NCI-H2081 (cell line): ENCODE measurements at places on chromosomes 11 and 22.
A peak's percentile ranks its signal among the peaks of the same experiment; 100 is the strongest.

DNA sequence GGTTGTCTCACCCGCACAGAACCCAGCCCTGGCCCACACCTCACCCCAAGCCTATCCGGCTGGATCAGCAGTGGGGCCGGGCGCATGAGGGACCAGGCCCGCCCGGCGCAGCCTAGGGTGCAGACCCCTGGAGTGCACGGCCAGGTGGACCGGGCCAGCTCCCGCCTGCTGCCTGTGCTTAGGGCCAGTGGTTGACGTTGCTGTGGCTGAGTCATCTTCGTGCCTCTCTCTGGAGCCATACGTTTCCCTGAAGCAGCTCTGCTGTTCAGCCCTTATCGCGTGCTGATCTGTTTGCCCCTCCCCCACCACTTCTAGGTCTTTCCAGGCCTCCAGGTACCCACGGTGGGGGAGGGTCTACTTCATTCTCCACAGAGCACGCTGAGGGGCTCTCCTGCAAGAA, 39.5 kb downstream of the CDKN1C start:
- no peak for DNase-seq

DNA sequence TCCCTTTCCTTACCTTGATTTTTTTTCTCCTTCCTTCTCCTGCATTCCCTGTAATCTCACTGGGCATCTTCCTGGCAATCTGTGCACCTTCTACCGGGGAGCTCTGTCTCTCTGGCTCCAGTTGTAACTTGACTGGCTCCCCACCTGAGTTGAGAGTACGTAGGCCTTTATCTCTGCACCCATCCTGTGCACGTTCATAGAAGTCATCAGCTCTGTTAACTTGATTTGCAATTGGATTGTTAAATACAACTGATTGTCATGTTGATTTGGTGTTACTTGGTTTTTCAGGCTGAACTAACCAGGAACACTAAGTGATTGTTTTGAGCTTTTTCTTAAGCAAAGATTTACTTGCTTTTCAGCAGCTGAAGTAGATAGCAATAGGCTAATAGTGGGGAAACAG, 11.8 kb downstream of the SWAP70 start:
- no peak for DNase-seq

GRCh38 chr11:114090225-114090910, 30.9 kb downstream of the ZBTB16 start:
- no peak for DNase-seq

- peak; percentile 14 for DNase-seq
Observed at GRCh38 chr11:117444256-117444655, 116.6 kb downstream of the CEP164 start.

GRCh38 chr11:7892059-7892699, 38.9 kb downstream of the OR10A6 start:
- DNase-seq, result no peak

DNA sequence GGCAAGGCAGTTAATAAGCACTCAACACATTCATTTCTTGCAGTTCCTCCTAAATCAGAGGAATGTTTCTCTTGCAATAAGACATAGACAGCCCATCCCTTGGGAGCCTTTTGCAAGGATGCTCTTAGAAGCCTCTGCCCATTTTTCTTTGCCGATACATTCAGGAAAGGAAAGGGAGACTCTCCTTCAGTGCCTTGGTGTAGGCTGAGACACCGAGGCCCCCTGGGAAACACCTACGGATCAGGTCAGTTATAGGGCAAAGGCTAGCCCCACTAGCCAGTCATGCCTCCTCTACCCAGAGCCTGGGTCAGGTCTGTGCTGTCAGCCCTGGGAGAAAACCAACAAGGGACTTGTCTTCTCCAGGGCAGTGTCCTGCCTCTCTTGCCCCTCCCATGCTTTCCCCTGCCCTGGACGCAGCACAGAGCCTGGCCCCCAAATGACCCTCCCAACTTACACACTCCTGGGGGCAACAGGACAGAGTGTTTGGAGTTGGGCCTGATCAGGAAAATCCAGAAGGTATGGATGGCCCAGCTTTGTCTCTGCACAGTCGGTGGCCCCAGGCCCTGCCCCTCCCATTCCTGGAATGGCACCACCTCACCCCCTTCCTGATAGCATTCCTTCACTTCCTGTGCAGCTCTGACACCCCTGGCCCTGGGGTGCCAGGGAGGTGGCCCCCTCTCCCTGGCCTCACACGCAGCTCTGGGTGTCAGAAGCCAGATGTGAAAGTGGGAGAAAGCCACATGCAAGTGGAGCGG, 18.3 kb downstream of the ANKK1 start:
- no peak for DNase-seq

- DNase-seq, result no peak
Observed at GRCh38 chr11:7787239-7787638, 9.5 kb downstream of the OR5P2 start.

GRCh38 chr11:23540101-23540561, 679.9 kb upstream of the CCDC179 start:
- peak; percentile 46 for DNase-seq

DNA sequence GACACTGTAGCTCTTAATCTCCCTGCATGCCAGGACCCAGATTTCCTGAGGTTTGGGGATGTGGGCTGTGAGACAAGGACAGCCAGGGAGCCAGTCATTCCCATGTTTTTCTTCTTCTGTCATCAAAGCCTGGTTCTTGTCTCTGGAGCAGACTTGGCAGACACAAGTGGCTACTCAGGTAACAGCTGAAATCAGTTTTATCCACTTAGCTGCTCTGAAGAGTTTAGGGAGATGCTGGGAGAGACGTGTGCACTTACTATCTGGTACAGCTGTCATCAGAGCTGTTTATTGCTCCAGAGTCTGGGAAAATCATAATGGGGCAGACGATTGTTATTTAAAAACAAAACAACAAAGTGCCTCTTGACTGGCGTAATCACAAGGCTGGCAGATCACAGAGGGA, 56.6 kb downstream of the CSNK2A3 start:
- no peak for DNase-seq

DNA sequence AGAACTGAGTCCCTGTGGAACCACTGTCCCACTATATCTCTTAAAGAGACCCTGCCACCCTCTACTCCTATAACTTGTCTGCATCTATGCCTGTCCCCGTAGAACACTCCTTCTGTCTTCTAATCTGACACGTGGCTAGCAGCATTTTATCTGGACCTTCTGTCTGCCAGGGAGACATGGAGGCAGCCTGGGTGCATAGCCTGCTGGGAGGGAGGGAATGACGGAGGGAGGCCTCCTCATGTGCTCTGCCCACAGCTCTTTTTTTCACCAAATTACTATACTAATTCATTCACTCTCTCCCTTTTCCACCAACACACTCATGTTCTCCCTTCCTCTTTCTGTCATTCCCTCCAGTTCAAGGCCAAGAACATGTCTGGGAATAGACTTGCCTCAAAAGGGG, 7.6 kb upstream of the THRSP start:
- DNase-seq, result no peak

GRCh38 chr11:102204174-102204573, 93.9 kb downstream of the YAP1 start:
- DNase-seq, result no peak

GRCh38 chr11:18490319-18490718, 34.7 kb downstream of the LDHAL6A start:
- DNase-seq, result no peak

- no peak for DNase-seq
Observed at GRCh38 chr11:84836371-84836770, 790.8 kb downstream of the DLG2 start.

GRCh38 chr22:38415561-38416321, 39.3 kb downstream of the KCNJ4 start:
- DNase-seq, result peak; percentile 30

GRCh38 chr11:91310085-91310484, 914.5 kb upstream of the FAT3 start:
- DNase-seq, result no peak

- no peak for DNase-seq
Observed at GRCh38 chr11:706439-706956, 467 bp downstream of the EPS8L2 start.

- no peak for DNase-seq
Observed at GRCh38 chr11:24747275-24748251, 250.7 kb downstream of the LUZP2 start.

GRCh38 chr11:73972620-73973449, 9.8 kb downstream of the UCP2 start:
- DNase-seq, result no peak

DNA sequence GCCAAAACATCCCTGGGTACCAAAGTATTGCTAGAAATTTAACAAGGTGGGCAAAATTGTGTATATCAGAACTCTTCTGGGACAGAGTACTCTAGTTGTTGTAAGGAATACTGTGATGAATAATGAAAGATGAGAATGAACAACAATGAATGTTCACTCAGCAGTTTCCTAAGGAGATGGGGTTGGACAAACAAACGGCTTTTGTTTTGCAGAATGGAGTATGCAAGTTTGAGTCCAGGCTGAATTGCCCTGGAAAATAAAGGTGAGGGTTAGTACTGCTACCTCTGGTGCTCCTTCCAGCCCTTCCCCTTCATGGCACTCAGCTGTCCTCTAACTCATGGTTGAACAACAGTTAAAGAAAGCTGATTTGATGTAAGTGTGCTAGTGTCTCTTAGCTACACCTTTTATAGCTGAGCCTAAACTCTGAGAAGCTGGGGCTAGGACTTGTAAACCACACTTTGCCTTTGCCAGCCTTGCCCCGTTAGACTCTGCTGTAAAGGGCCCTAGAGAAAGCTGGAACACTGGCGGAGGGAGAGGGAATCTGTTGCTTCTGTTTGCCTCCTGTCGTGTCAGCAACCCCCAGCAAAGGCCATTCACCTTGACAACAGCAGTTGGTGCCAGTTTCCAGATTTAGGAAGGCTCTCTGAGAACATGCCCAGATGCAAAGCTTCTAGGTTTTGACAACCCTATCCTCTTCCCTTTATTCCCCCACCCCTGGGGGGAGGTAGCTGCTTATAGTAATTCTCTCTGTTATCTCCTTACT, 41.2 kb upstream of the POLD3 start:
- no peak for DNase-seq
